ENCODE measurements at places on chromosomes 2 and 18.

DNA sequence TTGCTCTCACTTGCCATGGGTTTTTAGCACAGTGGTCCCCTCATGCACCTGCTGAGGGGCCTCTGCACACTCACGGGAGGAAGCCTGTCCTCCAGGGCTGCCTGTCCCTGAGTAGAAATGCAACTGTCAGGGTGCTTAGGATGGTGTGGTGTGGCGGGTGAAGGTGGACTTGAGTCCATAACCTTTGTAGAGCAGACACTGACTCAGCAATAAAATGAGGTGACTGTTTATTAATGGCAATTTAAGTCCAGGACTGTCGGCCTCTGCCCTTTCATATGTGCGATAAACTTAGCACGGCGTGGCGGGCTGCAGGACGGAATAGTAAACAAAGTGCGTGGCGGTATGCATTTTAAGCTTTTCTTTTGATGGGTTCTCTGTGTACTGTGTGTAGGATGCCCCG lies 188.2 kb downstream of the LDLRAD4 start:
- no peak for DNase-seq

DNA sequence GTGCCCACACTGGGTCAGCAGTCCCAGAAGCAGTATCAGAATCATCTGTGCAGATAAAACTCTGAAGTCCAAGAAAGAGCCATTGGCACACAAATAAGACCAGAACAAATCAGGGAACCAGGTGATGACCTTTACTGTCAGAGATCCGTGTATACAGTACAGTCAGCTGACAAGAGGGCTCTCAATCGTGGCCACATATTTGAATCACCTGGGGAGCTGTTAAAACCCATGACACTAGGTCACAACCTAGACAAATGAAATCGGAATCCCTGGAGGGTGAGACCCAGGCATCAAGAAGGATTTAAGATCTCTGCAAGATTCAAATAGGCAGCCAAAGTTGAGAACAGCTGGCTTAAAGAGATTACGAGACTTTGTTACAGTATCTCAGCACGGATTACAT lies 807.1 kb downstream of the RNF144A start:
- DNase-seq: no peak

DNA sequence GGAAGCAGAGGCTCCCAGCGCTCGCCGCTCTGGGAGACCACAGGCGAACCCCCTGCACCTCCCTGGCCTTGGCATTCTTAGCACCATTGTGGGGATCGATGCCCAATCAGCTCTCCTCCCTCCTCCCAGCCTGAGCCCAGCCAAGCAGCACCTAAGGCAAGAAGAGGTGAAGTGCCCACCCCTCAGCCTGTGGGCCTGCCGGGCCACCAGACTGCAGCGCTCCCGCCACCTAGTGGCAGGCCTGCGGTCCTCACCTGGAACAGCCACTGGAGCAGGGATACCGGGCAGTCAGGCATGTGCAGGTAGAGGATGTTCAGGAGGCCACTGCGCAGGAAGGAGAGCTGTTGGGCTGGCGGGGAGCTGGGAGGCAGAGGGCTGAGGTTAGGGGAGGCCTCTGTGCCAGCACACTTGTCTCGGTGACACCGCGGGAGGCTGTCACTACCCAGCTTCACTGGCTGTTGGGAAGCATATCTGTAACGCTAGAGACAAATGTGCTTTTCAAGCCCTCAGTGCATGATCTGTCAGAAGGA lies 35.2 kb downstream of the FAM178B start:
- DNase-seq: peak; percentile 55

GRCh38 chr2:73205611-73206010 lies 3.2 kb downstream of the NOTO start:
- no peak for DNase-seq

GRCh38 chr2:237012577-237013267 lies 73.0 kb upstream of the COPS8 start:
- DNase-seq: peak; percentile 90

DNA sequence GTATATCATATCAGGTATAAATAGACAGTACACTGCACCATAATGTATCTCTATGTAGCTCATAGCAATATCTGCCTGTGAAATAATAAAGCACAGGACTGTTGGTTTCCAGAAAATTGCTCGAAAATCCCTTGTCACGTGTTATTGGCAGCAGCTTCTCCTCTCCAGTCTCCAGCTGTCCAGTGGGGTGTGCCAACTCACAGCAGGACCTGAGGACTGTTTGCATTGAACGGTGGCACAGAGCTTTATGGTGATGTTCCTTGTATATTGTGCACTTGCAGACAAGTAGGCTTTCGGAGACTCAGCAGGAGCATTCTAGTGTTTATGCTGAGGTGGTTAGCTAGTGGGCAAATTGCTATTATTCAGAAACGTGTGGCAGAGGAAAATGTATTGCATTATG lies 182.2 kb upstream of the ATP5MC3 start:
- no peak for DNase-seq

GRCh38 chr18:58633874-58634273 lies 5.0 kb upstream of the ALPK2 start:
- no peak for DNase-seq

DNA sequence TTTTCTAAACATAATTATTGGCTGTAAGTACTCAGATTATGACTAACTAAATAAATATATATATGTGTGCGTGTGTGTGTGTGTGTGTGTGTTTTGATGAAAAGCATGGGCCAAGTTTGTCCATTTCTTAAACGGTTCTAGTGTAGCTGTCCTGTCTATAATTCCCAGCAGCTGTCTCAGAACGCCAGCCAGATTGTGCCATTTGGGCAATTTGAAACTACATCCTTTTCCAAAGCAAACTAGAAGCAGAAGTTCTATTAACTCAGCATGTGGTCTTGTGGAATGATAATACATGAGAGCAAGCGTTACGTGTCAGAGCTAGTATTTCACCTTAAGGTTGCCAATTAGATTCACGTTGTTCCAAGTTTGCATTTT lies 1.7 kb downstream of the ARHGAP28 start:
- DNase-seq: peak; percentile 38

DNA sequence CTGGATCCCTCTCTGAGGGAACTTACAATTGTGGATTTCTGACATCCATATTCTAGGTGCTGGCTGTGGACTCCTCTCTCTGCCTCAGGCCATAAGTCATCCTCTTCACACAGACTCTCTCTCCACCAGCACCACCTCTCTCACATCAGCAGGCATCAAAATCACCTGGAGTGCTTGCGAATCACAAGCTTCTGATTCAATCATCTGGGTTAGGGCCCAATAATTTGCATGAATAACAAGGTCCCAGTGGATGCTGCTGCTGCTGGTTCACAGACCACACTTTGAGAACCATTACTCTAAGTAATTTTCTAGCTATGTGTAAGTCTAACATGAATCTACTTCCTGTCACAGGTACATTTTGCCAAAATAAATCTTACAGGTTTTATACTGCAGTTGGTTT lies 214.9 kb downstream of the DSEL start:
- no peak for DNase-seq

DNA sequence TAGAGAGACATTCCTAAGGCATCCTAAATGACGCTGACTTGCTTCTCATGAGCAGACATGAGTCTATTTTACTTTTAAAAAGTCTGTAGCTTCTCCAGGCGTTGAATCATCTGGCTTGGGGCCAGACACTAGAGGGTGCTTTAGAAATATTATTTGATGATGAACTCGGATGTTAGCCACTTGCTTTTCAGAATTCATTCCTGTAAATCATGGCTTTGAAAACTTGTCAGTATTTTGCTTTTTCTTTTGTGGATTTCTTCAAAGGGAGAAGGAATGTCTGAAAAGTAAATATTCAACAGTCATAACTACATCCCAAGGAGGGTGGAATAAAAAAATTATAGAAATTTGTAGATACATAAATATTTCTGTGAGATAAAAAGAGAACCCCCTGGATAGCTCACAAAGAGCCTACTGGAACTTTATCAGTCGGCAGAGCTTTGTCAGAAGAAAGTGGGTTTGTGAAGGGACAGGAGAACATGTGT lies 370.8 kb downstream of the OSR1 start:
- DNase-seq: peak; percentile 93

DNA sequence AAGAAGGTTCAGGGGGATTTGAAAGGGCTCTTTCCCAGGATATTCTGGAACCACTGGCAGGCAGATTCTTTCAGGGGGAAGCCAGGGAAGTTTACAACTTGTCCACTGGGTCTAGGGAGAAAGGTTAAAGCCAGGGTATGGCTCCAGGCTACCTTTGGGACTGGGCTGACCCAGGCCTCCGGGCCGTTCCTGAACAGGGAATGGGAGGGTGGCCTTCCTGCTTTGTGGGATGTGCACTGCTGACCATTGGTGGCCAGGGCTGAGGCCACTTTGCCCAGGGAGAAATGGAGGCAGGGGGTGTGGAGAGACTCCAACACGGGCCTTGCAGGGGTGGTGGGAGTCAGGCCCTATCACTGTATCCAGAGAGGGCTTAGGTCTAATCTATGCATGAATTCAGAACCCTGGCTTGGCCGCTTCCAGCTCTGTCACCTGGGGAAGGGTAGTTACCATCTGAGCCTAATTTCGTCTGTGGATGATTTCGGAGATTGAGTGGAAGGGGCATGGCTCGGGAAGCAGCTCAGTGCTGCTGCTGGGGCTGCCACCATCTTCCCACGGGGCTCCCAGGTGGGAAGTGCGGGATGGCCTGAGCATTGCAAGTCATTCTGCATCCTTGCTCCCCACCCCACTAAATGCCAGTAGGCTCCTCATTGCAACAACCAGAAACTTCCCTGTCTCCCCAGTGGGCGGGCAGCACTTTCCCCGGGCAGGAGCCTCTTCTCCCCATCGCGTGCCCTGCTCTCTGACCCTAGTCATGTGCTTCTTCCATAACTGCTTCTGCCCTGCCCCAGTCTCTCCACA lies 57.1 kb upstream of the OTOF start:
- DNase-seq: no peak

GRCh38 chr2:142112757-142113221 lies 18.0 kb downstream of the LRP1B start:
- peak; percentile 94 for DNase-seq

DNA sequence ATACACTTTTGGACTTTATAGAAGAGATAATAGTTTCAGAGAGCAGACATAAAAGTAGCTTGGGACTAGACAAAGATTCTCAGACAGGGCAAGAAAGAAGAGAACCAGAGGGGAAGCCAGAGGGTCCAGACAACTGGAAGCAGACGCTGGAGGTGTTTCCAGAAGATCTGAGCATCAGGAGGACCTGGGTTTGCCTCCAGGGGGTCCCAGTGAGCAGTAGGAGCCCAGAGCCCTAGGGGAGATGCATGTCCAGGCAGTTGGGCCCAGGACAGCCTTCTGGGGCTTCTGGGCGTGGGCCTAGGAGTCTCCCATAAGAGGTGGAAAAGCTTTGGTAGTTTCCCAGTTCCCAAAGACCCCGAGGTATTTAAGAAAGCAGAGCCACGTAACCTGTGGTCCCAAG lies 251.2 kb upstream of the ID2 start:
- no peak for DNase-seq

DNA sequence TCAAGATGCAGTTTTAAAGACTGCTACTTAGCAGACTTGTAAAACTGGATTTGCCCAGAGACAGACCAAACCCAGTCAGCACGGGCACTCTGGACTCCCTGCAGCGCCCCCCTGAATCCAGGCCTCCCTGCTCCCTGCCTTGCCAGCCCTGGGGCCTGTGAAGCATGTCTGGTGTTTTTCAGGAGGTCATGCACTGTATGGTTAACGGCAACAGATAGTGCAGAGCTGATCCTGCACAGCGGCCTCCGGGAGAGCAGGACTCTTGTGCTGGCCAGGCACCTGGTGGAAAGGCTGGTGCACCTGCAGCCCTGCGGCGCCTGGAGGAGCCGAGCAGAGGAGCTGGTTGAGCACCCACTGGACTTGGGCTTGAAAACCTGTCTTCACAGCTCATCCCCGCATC lies 30.4 kb downstream of the HDAC4 start:
- no peak for DNase-seq

DNA sequence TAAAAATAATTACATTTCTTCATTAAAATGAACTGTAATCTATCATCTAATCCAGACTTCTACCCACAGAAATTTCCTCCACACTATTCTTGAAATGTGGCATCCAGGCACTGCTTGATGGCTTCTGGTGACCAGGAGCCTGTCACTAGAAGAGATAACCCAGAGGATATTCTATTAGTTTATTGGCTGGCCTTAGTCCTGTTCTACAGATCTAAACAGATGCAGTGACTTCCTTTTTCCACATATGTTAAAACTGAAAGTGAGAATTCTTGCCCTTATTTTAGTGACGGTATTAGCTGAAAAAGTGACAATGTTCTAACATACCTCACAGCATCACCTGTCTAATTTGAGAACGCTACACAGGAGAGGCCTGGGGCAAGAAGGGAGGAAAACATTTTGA lies 775.4 kb downstream of the TSN start:
- DNase-seq: no peak

DNA sequence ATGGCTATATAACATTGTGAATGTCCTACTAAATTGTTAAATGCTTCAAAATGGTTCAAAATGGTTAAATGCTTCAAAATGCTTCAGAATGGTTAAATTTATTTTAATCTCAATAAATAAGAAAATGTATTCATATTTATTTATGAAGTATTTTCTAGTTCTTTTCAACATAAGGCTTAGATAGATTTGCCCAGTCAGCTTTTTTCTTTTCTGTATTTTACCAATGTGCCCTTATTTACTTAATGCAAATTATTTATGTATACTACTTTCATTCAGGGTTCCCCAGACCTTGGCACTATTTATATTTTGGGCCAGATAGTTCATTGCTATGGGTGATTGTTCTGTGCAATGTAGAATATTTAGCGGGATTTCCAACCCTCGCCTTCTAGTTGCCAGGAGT lies 546.7 kb downstream of the RIT2 start:
- DNase-seq: no peak

DNA sequence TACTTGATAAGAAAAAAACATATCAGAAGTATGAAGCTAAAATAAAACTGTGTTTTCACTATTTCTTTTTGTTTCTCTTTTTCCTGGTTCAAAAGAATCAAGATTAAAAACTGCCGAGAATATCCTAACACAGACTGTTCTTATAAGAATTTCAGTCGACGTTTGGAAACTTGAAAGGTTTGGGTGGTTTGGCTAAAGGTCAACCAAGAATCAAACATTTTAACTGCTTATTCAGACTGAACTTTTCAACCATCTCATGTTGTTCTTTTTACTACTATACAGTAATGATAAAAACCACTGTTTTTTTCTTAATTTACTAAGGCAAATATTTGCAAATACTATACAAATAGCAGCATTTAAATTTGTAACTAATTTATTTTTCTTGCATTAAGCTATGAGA lies 308.5 kb upstream of the TFPI start:
- DNase-seq: no peak

Measured in fibroblast of pulmonary artery (primary cell).